ENCODE measurements at places on chromosomes 11 and 22.

DNA sequence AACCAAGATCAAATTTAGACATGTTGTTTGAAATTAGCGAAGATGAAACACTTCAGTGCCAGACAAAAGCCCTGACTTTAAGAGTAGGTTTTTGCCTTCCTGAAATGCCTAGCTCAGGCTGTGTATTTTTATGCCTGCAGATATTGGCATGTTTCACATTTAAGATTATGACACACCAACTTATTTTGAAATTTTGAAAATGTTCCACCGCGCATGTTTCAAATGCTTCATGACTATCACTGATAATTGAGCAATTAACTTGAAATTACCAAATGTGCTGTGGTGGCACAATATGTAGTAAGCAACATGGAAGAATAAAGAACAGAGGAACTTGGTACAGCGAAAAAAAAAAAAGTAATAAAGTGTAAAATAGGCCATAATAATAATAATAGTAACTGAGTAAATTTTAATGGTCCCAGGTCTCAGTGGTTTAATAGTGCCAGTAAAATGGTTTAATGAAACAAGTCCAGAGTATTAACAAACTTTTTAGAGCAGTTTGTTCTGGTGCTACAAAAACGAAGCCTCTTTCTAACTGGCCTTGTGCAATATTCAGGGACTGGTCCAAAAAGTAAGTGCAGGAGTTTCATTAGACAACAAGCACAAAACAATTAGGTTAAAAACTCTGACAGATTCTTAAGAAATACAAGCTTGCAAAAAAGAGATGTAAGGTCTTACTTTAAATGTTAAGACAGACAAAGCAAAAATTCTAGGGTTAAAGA lies 112.5 kb upstream of the SOX6 start:
- no peak for DNase-seq

- no peak for DNase-seq
Measured at GRCh38 chr11:124302347-124303125, 11.2 kb downstream of the OR8D1 start.

GRCh38 chr11:12126344-12127019 lies 16.1 kb downstream of the MICAL2 start:
- DNase-seq = no peak

GRCh38 chr11:69638941-69639681 lies 1.8 kb upstream of the CCND1 start:
- peak; percentile 95 for DNase-seq

DNA sequence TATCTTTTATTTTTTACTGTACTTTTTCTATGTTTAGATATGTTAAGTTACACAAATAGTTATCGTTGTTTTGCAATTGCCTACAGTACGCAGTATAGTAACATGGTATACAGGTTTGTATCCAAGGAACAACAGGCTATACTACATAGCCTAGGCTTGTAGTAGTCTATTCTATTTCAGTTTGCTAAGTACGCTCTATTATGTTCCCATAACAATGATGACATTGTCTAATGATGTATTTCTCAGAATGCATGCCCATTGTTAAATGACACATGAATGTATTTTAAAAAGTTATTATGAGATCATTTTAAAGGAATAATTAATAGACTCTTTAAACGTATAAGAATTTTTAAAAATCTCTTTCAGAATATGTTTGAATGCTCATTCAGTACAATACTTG lies 696.7 kb upstream of the CCDC90B start:
- no peak for DNase-seq

DNA sequence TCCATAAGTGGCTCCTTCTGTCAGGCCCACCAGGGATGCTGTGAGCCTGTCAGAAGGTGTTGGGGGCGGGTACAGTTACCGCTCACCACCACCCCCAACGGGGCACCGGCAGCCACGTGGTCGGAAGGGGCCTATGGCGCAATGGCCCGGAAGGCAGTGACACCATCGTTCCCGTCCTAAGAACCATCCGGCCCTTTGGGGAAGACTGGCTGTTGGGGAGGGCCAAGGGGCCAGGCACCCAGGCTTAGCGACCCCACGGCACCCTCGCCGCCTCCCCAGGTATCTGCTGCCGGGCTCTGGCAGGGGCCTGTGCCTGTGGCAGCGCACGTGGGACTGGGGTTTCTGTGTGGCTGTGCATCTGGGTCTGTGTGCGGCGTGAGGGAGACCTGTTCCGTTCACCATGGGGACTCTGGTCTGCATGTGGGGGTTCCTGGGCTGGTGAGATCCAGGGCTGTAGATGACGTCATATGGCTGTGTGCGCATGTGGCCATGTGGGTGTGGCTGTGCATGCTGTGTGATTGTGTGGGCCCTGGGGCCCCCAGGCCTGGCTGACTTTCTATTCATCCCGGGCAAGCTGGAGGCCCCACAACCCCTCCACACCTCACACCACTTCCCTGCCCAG lies 717 bp downstream of the OSM start:
- DNase-seq = no peak

DNA sequence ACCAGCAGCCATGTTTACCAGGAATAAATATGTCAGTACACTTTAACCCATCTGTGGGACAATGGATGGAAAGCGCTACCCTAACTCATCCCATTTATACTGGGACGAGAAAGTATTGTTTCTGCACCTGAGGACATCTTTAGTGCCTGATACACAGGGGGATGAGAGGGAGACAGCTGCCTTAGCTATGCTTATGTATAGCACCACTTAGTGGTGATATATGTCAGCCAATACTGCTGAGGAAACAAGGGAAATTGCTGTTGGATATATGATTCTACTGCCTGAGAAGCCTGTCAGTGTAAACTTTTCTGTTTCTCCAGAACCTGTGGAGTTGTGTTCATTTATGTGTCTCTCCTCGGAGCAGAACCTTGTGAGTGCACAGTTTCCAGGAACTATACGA lies 13.3 kb upstream of the CEP295 start:
- peak; percentile 7 for DNase-seq

- DNase-seq = no peak
Measured at GRCh38 chr11:104594228-104594958, 303.9 kb downstream of the CASP12 start.

DNA sequence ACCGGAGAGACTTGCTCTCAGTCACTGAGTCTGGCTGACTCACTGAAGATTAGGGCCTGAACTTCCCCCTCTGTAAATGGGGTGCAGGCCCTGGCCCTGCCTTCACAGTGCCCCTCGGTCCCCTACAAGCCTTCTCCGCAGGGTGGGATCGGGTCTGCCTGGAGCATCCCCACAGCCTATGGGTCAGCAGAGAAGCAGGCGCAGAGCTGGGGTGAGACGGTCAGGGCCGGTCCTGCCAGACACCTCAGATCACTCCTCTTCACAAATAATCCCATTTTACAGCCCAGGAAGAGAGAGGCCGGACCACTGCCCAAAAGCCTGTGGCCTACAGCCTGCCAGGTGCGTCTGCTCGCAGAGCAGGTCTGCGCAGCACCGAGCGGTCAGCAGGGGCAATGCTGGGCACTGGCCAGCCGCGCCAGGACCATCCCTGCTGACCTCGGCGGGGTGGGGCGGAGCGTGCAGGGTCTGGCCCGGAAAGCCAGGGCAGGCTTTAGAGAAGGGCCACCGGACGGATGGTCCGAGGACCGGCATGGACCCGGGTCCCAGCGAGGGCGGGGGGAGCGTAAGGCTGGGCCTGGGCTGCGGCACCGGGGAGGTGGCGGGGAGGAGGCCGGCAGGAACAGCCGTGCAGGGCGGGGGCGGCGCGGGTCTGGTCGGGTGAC lies 522 bp upstream of the SEPTIN5 start:
- DNase-seq = no peak

DNA sequence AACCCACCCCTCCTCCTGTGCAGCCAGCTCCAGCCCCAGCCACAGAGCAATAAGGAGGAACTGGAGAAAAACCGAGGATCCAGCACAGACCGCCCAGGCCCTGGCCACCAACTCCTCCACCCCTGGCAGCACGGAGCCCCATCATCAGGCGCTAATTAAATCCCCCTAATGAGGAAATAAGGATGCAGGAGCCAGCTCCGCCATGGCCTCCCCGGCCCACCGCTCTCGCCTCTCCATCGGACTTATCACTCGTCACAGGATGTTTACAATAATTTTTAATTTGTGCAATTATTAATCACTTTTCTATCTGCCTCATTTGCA lies 42.6 kb downstream of the BUD13 start:
- no peak for DNase-seq

GRCh38 chr11:92845805-92846204 lies 123.6 kb upstream of the MTNR1B start:
- DNase-seq = no peak

- DNase-seq = no peak
Measured at GRCh38 chr11:133070021-133070713, 462.1 kb downstream of the OPCML start.

- DNase-seq = no peak
Measured at GRCh38 chr11:58941838-58942237, 2.5 kb downstream of the GLYATL1 start.

- DNase-seq = peak; percentile 21
Measured at GRCh38 chr11:47236482-47236881, 12.1 kb downstream of the ACP2 start.

GRCh38 chr11:76151556-76152085 lies 54.7 kb downstream of the WNT11 start:
- no peak for DNase-seq

- DNase-seq = peak; percentile 46
Measured at GRCh38 chr22:40040927-40041326, 46.2 kb downstream of the FAM83F start.

- no peak for DNase-seq
Measured at GRCh38 chr22:44546686-44547310, 48.8 kb upstream of the RTL6 start.

DNA sequence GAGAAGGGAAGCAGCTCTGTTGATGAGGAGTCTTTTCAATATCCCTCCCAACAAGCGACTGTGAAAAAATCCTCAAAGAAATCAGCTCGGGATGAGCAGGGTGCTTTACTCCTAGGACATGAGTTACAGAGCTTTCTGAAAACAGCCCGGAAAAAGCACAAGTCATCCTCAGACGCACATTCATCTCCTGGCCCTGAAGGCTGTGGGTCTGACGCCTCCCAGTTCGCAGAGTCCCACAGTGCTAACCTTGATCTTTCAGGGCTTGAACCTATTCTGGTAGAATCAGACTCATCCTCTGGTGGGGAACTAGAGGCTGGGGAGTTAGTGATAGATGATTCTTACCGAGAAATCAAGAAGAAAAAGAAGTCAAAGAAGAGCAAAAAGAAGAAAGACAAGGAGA lies 7.7 kb downstream of the HMGXB4 start:
- DNase-seq = no peak

GRCh38 chr11:101949680-101950220 lies 33.4 kb upstream of the ANGPTL5 start:
- DNase-seq = no peak

- no peak for DNase-seq
Measured at GRCh38 chr11:128509621-128510389, 77.6 kb downstream of the ETS1 start.

DNA sequence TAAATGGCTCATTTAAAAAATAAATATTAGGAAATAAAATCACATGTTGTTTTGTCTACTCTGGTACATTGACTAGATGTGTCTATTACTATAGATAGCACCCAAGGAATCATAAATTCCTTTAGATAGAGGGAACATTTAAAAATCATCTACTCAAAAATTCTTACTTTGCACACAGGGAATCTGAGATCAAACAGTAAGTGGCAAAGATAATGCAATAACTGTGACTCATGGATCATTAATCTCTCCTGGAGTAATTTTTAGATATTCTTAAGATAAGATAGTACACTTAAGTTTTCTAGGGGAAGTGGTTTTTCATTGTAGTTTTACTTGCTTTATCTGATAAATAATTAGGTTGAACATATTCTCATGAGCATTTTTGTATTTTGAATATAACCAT lies 468.9 kb downstream of the LUZP2 start:
- no peak for DNase-seq

- DNase-seq = no peak
Measured at GRCh38 chr22:46598737-46599424, 21.3 kb upstream of the GRAMD4 start.

- no peak for DNase-seq
Measured at GRCh38 chr11:75349521-75350116, 1.8 kb downstream of the ARRB1 start.

DNA sequence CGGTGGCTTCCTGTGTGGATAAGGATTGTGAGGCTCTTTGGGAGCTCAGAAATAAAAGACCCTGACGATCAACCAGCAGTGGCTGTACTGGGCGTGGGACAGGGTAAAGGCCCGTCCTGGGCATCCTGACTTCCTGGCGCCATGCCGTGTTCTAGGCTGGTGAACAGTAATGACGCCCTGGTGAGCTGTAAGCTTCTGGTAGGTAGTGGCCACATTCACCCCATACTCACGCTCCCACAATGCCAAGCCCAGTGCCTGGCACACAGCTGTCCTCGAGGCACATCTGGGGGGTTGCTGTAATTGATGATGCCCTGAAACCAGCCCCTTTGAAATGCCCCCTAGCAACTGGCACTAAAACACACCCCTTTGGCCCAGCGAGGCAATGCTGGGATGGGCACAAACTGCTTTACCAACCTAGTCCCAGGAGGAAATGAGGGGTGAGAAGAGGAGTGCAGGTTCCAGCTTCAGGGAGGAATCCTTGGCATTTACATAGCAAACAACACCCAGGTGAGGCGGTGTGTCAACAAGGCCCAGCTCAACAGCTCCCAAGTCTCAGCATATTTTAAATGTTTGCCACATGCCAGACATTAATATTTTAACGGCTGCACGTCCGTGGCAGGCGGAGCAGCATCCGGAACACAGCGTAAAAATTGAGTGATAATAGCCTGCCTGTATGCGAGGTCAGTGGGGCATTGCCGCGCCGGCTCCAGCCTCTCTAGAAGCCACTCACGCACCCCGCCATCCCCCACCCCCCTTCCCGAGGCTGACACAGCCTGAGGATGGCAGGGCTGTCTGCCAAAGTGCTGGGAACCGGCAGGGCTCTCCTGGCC lies 79.3 kb downstream of the DSCAML1 start:
- DNase-seq = no peak

DNA sequence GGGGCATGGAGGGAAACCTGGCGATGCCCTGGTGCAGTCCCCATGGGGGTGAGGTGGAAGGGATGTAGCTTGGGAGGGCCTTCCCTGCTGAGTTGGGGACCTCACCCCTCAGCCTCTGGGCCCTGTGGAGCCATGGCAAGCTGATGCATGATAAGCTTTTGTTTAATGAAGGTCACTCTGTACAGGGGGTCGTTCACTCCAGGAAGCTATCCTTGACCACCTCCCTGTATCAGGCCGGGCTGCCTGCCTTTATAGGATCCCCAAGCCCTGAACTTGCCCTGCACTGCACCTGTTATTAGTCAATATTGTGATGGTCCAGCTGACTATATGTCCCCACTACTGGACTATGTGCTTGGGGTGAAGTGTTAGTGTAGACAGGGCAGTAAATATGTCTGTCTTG lies 49.7 kb upstream of the MYEOV start:
- DNase-seq = no peak

- no peak for DNase-seq
Measured at GRCh38 chr11:126720539-126721235, 279.9 kb downstream of the KIRREL3 start.

GRCh38 chr11:130583801-130584211 lies 135.4 kb downstream of the ADAMTS15 start:
- no peak for DNase-seq
